CD4-positive, alpha-beta T cell treated with Interleukin-15 for 1 hour (primary cell): ENCODE measurements at places on chromosomes 4 and X.

DNA sequence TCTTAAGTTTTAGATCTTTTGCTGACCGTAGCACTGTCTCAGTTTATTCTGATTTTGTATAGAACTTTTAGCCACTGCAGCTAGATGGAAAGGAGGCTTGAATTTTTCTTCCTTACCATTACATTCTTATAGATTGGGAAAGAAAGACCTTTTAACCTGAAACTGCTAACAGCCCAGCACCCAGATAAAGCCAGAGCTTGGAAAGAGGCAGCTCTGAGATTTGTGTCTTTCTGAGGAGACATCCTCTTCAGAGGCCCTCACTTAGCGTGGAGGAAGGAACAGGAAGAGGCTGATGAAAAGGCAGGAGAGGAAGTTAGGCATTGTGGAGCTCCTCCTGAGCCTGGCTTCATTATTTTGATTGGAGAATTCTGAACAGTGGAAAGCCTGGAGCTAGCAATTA is 35.1 kb downstream of the ATG4A start:
- no peak for DNase-seq

DNA sequence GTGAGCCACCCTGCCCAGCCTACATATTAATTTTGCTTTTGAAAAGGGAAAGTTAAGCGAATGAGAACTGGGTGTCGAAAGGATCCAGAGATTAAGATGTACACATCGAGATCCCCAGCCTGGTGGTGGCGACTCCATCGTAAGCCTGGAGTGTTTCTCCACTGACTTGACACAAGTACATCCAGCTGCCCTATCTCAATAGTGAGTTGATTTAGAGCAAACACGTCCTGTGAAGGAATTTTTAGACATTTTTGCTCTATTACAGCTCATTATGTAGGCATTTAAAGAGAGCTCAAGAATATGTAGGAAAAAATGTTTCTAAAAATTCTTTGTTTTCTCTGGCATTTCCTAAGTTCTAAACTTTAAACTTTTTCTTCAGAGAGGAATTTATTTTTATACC is 11.7 kb upstream of the CLDN34 start:
- DNase-seq: no peak

DNA sequence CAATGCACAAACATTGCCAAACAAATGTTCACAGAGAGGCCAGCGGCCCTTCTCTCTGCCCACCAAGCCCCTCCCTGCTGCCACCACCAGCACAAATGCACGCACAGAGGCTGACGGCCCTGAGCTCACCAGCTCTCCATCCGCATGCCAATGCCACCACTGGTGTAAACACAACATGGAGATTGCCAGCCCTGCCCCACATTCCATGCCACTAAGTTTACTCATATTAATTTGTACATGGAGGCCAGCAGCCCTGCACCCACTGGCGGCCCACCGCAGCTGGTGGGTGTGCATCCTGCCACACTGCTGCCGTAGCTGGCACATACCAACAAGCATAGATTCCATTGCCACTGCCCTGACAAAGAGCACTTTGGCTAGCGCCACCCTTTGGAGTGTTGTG is 124.0 kb downstream of the CYLC1 start:
- no peak for DNase-seq

DNA sequence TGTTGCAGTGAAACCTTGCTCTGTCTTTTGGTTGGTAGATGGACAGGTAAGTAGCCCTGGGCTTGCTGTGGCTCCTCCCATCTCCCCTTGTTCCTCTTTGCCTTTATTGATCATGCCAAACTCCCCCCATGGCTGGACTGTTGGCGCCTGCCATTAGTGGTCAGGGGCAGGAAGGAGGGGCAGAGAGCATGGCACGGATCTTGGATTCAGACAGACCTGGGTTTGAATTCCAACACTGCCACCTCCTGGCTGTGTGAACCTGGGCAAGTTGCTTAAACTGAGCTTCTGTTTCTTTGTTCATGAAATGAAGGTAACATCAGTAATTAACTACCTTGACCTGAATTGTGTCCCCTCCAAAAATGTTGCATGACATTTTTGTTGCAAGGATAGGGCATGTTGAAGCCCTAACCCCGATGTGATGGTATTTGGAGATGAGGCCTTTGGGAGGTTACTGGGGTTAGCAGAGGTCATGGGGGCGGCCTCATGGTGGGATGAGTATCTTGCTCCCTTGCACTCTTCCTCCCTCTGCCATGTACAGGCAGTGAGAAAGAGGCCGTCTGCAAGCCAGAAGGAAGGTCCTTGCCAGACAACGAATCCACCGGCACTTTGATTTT is 6.0 kb downstream of the SLC2A9 start:
- no peak for DNase-seq

GRCh38 chr4:61741327-61742096 is 541.4 kb downstream of the ADGRL3 start:
- no peak for DNase-seq

DNA sequence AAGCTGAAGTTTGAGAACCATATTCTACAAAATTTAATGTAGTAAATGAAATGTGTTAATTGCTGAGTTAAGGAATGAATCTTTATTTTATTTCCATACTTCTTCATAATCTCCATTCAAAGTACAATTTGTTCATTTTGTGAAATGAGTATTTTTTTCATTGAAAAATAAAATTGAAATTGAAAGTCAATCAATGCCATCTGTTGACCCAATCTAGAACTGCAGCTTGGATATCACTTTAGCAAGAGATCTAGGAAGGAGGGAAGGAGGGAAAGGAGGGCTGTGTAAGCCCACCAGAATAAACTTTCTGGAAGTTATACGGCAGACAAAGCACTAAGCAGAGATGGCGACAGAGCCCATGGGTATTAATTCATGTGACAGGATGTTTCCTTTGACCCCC is 128.4 kb downstream of the ZMAT1 start:
- DNase-seq: no peak

DNA sequence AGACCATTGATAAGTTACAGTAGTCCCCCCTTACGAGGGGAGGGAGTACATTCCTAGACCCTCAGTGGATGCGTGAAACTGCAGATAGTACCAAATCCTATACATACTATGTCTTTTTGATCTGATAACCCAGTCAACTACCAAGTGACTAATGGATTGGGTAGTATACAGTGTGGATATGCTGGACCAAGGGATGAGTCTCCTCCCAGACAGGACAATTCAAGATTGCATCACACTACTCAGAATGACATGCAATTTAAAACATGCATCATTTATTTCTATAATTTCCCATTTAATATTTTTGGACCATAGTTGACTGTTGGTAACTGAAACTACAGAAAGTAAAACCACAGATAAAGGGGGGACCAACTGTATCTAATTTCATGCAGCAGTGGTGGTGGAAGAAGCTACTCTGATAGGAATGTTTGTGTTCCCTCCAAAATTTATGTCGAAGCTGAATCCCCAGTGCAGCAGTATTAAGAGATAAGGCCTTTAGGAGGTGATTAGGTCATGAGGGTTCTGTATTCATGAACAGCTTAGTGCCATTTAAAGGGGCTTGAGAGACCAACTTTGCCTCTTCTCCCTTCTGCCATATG is 11.9 kb downstream of the HADH start:
- DNase-seq: no peak

DNA sequence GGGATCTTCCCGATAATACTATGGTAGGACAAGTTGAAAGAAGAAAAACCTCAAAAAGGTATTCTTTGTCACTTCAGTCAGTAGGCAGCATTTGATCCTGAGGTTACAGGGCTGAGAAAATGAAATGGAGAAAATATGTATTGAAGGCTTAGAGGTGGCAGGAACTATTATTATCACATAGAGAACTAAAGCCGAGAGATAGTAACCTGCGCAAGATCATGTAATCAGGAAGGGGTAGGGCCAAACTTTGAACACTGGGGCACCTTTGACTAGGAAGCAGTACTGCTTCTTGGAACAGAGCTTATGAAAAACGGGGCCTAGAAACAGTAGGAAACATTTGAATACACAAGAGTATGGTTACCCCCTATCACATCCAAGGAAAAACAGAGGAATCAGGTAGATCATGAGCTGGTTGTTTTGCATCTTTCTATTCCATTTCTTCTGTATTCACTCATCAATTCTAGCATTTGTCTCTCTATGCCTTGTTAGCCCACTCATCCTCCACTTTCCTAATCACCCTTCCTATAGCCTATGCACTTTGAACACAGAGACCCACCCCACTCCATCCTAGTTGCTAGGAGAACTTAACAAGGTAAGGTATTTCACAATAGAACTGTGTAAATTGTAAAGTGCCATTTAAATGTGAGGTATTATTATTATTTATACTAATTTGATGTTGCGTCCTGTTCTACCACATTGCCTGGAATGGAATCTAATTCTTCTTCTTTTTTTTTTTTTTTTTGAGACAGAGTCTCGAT is 34.6 kb upstream of the SLC9A7 start:
- DNase-seq: no peak

GRCh38 chr4:121632636-121633035 is 64.1 kb downstream of the ANXA5 start:
- no peak for DNase-seq

DNA sequence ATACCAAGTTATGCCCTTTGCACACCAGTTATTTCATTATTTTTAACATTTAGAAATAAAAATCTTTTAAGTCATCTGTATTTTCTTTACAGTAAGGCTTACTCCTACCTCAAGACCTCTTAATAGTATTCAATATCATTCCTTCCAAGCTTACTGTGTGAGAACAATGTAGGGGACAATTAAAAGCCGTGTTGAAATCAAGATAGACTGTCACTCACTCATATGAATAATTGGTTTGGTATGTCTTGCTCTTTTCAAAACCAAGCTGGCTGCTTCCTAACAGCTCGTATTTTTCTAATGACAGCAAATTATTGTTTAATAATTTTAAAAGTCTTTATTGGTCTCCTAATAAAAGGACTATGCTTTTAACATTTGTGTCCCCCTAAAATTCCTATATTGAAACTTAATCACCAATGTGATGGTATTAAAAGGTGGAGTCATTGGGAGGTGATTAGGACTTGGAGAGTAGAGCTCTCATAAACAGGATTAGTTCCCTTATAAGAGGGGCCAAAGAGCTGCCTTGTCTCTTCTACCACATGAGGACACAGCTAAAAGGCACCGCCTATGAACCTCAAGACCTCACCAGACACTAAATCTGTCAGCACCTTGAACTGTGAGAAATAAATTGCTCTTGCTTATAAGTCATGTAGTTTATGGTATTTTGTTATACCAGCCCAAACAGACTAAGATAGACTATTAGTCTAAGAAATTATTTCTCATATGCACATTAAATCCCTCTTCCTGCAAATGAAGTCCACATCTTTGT is 4.1 kb downstream of the ABCB7 start:
- no peak for DNase-seq

- DNase-seq: no peak
These were observed 162.5 kb upstream of the CASK start for GRCh38 chrX:42085836-42086235.

DNA sequence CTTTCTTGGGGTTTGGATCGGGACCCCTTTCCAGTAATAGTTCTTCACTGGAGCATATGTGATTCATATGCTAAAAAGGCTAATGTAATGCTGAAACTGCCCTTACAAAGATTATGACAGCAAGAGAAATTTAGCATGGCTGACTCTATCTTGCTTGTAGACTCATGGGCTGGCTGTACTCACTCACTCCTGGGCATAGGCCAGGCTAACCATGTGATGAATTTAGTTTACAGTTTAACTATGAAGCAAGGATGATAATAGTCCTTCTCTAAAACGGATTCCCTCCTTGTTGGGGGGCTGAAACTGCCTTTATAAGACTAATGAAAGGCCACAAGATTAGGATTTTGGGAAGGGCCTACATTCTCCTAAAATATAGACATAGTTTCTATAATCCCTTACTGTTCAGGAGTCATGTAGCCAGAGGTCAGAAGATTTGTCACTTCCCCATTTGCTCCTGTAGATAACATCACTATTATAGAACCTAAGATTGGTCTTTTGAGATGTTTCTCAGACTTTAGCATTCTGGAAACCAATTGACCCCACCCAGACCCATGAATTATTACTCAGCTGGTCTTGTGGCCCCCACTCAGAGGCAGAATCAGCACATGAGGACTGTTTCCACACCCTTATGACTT is 20.8 kb upstream of the CEP135 start:
- no peak for DNase-seq

DNA sequence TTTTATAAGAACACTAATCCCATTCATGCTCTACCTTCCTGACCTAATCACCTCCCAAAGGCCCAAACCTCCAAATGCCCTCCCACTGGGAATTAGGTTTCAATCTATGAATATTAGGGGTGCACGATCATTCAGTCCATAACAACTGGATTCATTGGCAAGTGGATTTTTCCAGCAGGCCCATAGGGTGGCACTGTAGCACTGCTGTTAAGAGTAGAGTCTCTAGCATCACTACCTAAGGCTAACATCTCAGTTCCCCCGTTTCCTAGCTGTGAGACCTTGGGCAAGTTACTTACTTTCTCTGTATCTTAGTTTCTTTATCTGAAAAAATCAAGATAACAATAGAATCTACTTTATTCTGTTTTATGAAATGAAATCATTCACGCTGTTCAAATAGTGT is 315.8 kb downstream of the STIM2 start:
- no peak for DNase-seq

GRCh38 chr4:32689518-32689917 is 1969.3 kb downstream of the PCDH7 start:
- DNase-seq: no peak

- DNase-seq: no peak
These were observed 394.2 kb downstream of the ANKRD50 start for GRCh38 chr4:124318292-124318691.

DNA sequence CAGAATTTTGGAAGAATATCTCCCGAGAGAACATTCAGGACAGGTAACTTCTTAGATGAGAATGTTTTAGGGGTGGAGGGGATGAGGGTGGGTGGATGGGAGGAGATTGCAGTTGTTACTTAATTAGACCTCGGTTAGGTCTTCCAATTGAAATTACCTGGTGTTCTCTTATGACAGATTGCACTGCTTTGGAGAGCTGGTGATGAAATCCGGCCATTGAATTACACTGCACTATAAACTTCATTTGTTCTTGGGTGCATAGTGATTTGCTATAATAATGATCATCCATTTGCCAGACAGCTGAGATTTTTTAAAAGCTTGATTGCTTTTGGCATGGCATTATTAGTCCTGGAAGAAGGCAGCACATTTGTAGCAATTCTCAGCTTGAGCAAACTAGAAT is 427.6 kb downstream of the GBA3 start:
- no peak for DNase-seq

DNA sequence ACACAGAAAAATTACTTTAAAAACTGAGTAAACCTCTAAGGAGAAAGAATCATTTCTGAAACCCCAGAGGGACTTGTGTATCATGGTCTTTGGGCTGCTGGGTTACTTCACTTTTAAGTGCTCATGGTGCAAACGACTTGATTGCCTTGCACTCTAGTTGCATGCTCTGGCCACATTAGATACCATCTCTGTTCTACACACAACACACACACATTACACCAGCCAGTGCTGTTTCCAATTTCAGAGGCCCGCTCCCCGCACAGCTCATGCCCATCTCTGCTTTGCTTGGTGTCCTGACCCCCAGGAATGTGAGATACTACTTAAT is 2.1 kb downstream of the PPP3CA start:
- no peak for DNase-seq
